ENCODE measurements at places on chromosomes 3 and 15.

- no peaks in the 10 kb centered on the region for H3K4me1 ChIP-seq
- DNase-seq = no peak
- H3K36me3 ChIP-seq = no peaks in the 10 kb centered on the region
- H3K27ac ChIP-seq = peak overlapping the region; percentile 57
- no peaks in the 10 kb centered on the region for H3K27me3 ChIP-seq
These were observed 50.8 kb downstream of the CRYBG3 start for GRCh38 chr3:97872525-97873042.

GRCh38 chr3:99684644-99685043 is 46.2 kb downstream of the COL8A1 start:
- H3K27ac ChIP-seq = no peak overlapping the region
- no peaks in the 10 kb centered on the region for H3K4me1 ChIP-seq

GRCh38 chr3:72004749-72005292 is 219.9 kb upstream of the PROK2 start:
- no peak overlapping the region for H3K4me3 ChIP-seq
- no peaks in the 10 kb centered on the region for H3K36me3 ChIP-seq
- no peaks in the 10 kb centered on the region for H3K4me1 ChIP-seq
- DNase-seq = peak; percentile 48

GRCh38 chr15:50358845-50359244 is 3.8 kb upstream of the GABPB1 start:
- H3K27ac ChIP-seq = no peak overlapping the region
- no peak for DNase-seq
- H3K27me3 ChIP-seq = no peaks in the 10 kb centered on the region
- H3K4me1 ChIP-seq = no peaks in the 10 kb centered on the region

- no peak for DNase-seq
- no peaks in the 10 kb centered on the region for H3K36me3 ChIP-seq
- H3K27me3 ChIP-seq = no peaks in the 10 kb centered on the region
- no peak overlapping the region for H3K27ac ChIP-seq
These were observed 11.9 kb downstream of the RAB27A start for GRCh38 chr15:55277715-55278114.

DNA sequence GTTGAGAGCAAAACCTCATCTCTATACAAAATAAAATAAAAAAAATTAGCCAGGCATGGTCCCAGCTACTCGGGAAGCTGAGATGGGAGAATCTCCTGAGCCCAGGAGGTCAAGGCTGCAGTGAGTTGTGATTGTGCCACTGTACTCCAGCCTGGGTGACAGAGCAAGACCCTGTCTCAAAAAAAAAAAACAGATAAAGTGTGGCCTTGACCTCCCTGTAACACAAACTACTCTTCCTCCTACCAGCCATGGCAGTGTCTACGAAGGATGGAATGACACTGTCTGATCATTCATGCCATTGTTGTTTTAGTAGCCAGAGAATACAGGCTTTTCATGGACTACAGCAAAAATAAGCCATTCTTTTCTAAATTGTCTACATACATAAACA is 117.1 kb upstream of the IQSEC1 start:
- no peaks in the 10 kb centered on the region for H3K4me1 ChIP-seq
- H3K36me3 ChIP-seq = no peaks in the 10 kb centered on the region
- DNase-seq = no peak
- H3K27me3 ChIP-seq = no peaks in the 10 kb centered on the region
- H3K27ac ChIP-seq = no peak overlapping the region

GRCh38 chr3:126307591-126308393 is 49.4 kb downstream of the KLF15 start:
- no peaks in the 10 kb centered on the region for H3K27me3 ChIP-seq
- no peak overlapping the region for H3K4me3 ChIP-seq
- no peak overlapping the region for H3K27ac ChIP-seq

GRCh38 chr3:69761896-69762767 is 22.9 kb downstream of the MITF start:
- DNase-seq = no peak
- peak overlapping the region; percentile 93 for H3K27ac ChIP-seq
- peaks cover 12% of the 10 kb centered on the region for H3K4me1 ChIP-seq
- no peak overlapping the region for H3K4me3 ChIP-seq
- H3K27me3 ChIP-seq = no peaks in the 10 kb centered on the region
- no peaks in the 10 kb centered on the region for H3K36me3 ChIP-seq

DNA sequence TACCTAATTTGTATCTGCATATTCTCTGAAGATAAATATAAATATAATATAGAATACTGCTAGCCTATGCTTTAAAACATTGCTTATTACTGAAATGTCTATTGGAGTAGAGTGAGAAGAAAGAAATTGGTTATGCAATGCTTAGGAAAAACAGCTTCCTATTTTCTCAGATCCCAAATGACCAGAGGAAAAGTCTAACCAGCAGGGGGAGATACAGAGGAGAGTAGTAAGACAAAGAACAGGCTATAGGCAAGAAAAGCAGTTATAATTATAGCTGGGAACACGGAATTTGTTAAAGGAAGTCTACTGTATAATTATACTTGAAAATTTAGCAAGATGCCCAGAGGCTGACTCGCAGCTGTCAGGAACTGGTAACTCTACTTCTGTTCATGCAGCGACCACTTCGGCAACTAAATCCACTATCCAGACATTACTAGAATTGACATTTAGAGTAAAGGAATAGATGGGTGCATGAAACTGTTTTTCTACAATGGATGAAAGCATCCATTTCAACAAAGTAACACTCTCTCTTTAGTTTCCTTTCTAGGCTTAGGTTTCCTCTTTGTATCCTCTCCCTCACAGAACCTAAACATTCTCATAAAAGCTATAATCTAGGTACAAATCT is 97.2 kb downstream of the TBC1D5 start:
- H3K27me3 ChIP-seq = no peaks in the 10 kb centered on the region
- DNase-seq = peak; percentile 17
- H3K27ac ChIP-seq = no peak overlapping the region
- no peaks in the 10 kb centered on the region for H3K4me1 ChIP-seq
- no peaks in the 10 kb centered on the region for H3K36me3 ChIP-seq

- peak overlapping the region; percentile 91 for H3K27ac ChIP-seq
- peaks cover 8% of the 10 kb centered on the region for H3K4me1 ChIP-seq
- no peak overlapping the region for H3K4me3 ChIP-seq
- no peak for DNase-seq
- H3K36me3 ChIP-seq = no peaks in the 10 kb centered on the region
These were observed 1.5 kb upstream of the PLXNB1 start for GRCh38 chr3:48431224-48432029.

DNA sequence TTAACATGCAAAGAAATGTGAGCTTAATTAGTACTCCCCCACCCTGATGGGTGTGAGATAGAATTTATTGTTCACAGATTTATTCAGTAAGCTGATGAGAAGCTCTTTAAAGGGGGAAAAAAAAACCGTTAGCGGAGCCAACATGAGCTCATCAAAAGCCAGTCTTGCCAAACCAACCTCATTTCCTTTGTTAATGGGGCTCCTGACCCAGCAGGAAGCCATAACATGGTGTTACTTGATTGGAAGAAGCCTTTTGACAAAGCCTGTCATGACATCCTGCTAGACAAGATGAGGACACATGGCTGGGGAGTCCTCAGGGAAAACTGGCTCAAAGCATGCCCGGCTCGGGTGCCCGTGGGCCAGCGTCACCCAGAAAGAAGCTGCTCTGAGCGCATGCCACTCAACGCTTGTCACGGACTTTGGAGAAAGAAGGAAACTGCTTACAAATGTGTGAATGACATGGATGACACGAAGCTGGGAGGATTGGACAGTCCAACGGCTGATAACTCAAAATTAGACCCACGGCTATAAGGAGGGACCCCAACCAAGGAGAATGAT is 64.6 kb downstream of the SLCO2A1 start:
- no peak for DNase-seq
- H3K4me1 ChIP-seq = no peaks in the 10 kb centered on the region
- H3K27me3 ChIP-seq = no peaks in the 10 kb centered on the region
- no peaks in the 10 kb centered on the region for H3K36me3 ChIP-seq
- H3K4me3 ChIP-seq = no peak overlapping the region

DNA sequence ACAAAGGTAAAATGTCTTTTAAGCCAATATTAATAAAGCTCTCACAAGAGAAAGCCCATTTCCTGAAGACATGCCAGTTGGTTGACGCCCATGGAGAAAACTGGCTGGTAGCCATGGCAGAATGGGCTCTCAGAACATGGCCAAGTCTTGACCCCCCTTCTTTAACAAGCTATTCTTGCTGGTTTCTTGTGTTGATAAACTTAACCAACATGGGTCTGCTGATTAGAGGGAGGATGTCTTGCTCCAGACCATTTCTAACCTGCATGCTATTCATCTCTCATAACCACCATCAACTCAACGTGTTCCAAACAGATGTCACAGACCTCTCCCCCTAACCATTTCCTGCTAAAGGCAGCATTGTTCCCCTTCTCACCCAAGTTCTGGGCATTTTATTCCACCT is 25.7 kb downstream of the NTRK3 start:
- no peak overlapping the region for H3K27ac ChIP-seq
- no peaks in the 10 kb centered on the region for H3K36me3 ChIP-seq
- H3K27me3 ChIP-seq = no peaks in the 10 kb centered on the region
- no peak overlapping the region for H3K4me3 ChIP-seq
- DNase-seq = no peak

DNA sequence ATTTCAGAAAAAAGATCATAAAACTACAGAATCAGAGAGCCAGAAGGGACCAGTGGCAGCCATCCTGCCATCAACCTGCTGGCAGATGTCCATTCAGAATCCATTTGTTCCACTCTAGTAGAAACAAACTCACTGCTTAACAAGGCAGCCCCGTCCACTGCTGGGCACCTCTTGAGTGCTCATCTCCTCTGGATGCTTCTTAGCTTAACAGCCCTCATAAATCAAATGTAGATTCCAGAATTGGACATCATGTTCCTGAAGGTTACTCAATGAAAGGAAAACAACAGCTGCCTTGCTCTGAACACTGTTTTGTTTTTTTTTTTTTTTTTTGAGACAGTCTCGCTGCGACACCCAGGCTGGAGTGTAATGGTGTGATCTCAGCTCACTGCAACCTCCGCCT is 37.3 kb downstream of the ABCC5 start:
- H3K27me3 ChIP-seq = no peaks in the 10 kb centered on the region
- H3K4me1 ChIP-seq = no peaks in the 10 kb centered on the region
- no peak for DNase-seq
- peak overlapping the region; percentile 15 for H3K27ac ChIP-seq
- no peaks in the 10 kb centered on the region for H3K36me3 ChIP-seq
- no peak overlapping the region for H3K4me3 ChIP-seq

DNA sequence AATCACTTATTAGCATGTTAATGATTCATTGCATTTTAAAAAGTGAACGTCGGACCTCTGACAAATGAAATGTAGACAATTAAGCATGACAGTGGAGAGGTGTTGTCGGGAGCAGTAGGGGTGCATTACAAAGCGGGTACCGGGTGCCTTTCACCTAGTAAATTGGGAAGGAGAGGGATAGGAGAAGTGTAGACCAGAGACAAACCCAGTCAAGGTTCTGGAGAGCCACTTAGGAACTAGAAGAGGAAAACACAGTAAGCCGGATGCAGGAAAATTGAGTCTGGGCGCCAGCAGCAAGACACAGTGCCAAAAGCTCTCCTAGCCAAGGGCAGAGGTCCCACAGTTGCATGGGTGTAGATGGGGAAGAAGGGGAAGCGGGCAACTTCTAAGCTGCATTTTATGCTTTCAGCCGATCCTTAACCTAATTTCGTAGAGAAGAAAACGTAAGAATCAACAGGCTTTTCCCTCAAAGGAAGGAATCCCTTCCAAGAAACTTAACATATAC is 3.1 kb upstream of the CERS3 start:
- H3K36me3 ChIP-seq = no peaks in the 10 kb centered on the region
- DNase-seq = no peak
- no peak overlapping the region for H3K4me3 ChIP-seq
- no peak overlapping the region for H3K27ac ChIP-seq
- peaks cover 1% of the 10 kb centered on the region for H3K4me1 ChIP-seq

DNA sequence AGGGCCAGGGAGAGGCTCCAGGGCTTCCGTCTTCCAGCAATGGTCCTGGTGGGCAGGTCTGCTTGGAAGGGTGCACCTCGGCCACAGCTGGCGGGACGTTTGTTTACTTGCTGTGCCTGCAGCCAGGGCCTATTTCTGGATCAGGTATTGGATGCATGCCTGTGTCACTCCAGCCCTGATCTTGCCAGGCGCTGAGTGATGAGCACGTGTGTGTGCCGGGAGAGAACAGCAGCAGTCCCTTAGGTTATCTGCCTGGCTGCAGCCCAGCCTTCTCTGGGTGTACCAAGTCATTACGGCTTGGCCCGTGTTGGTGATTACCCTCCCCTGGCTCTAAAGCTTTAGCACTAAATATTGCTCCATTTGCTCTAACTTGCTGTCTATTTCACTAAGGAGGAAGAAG is 14.9 kb downstream of the CCDC32 start:
- no peak overlapping the region for H3K4me3 ChIP-seq
- H3K4me1 ChIP-seq = no peaks in the 10 kb centered on the region
- DNase-seq = no peak
- no peaks in the 10 kb centered on the region for H3K36me3 ChIP-seq
- no peak overlapping the region for H3K27ac ChIP-seq
- H3K27me3 ChIP-seq = no peaks in the 10 kb centered on the region

GRCh38 chr3:171654809-171655208 is 155.5 kb downstream of the PLD1 start:
- no peak overlapping the region for H3K4me3 ChIP-seq
- peak; percentile 76 for DNase-seq
- no peaks in the 10 kb centered on the region for H3K36me3 ChIP-seq
- H3K27me3 ChIP-seq = no peaks in the 10 kb centered on the region
- no peaks in the 10 kb centered on the region for H3K4me1 ChIP-seq

DNA sequence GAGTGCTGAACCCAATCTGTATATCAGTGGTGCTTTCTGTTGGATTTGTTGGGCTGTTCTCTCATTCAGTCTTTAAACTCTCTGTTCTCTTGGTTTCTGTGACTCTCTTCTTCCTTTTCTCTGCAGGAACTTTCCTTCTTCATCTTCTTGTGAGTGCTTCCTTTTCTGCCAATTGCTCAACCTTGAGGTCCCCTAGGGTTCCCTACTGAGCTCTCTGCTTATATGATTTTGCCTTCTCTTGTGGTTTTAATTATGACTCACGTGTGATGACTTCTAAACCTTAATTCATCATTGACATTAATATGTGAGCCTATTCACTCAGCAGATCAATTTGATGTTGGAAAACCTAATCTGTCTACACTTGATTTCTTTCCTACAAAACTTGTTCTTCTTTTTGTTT is 39.4 kb downstream of the MOBP start:
- no peaks in the 10 kb centered on the region for H3K36me3 ChIP-seq
- H3K27me3 ChIP-seq = no peaks in the 10 kb centered on the region
- no peaks in the 10 kb centered on the region for H3K4me1 ChIP-seq
- no peak overlapping the region for H3K27ac ChIP-seq
- DNase-seq = no peak

DNA sequence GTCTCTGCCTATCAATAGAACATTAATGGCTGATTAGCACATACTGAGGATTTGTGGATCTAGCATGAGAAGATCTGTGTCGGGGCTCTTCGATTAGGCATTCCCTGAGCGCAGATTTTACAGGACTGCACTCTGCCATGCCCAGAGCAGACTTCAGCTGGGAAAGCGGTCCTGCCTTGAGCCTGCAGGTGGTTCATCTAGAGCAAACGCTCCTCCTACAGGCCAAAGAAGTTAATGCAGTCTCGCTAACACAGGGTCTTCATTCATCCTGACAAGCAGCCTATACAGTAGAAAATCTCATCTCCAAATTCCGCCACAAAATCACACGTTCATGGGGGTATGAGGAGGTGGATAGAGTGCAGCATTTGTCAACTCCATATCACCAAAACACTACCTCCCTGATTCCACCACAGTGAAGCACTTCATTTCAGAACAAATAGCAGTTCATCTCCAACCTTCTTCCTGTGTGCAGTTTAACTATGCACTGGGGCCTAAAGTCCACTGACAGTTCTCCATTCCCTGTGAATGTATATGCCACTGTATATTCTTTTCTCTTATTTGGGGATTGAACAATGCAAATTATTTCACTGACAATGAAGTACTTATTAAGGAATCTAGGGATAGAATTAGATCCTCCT is 405.8 kb downstream of the IGSF11 start:
- no peaks in the 10 kb centered on the region for H3K4me1 ChIP-seq
- H3K27ac ChIP-seq = no peak overlapping the region
- peak; percentile 14 for DNase-seq
- H3K27me3 ChIP-seq = no peaks in the 10 kb centered on the region
